ENCODE measurements at places on chromosomes 5 and 9.

GRCh38 chr9:32483343-32483742, 42.7 kb downstream of the RIGI start:
- DNase-seq = no peak

DNA sequence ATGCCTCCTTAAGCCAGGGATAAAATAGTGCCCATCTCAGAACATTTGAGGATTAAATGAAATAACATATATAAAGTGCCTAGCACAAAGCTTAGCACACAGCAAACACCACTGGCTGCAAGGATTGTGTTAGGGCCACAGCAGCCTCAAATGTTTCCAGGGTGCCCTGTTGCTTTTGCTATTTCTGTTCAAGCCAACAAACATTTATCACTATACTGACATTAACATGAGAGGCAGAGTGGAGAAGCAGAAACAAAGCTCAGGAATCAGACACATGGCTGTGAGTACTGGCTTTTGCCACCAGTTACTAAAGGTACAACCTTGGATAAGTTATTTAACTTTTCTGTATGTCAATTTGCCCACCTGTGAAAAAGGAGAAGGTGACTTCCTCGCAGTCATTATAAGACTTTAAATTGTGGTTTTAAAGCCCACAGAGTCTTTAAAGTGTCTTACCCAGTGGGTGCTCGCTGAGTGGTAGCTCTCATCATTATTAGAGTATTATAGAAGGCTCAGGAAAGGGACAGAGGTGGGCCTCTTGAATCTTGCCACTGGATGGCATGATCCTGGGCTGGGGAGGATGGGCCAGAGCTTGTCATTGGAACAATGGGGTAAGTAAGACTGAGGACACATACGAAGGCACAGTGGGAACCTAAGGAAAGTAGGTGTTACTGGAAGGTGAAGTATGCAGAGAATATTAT, 98.2 kb downstream of the MARCHF3 start:
- DNase-seq = no peak

DNA sequence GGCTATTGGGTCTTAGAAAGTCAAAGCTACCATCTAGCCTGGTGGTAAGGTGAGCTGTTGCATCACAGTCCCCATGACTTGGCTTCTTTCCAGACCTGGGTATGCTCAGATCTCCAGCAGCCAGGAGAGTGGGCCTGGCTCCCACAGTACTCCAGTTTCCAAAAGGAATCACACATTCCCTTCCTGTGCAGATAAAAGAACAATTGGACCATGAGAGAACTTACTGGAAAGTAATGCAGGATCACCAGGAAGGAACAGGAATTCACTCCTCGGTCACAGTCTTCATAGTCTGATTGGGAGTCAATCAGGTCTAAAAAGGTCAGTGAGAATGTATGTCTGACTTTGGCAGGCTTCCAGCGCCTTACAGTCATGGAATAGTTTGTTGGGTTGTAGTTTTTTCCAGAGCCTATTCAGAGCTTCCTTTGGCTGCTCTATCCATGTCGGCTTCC, 47.8 kb upstream of the CD180 start:
- no peak for DNase-seq

DNA sequence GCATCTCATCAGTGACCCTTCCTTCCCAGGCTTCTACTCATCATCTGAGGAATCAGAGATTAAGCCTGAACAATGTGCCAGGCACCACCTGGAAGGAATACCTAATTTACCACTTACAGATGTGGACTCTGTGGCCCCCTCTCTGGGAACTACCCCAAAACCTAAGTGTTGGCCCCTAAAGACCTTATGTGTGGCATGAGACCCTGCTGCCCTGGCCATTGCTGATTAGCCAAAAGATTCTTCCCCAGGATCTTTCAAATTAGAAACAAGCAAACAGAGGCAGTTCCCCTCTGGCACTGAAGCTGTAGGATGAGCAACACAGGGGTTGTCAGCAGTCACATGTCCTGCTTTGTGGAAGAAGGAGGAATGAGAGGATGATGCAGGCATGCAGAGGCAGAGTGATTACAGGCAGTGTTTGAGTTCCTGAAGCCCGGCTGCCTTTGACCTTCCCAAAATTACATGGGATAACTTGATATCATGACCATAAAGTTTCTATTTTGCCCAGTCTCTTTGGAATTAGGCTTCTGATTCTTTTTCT, 10.6 kb downstream of the SPINK4 start:
- no peak for DNase-seq

DNA sequence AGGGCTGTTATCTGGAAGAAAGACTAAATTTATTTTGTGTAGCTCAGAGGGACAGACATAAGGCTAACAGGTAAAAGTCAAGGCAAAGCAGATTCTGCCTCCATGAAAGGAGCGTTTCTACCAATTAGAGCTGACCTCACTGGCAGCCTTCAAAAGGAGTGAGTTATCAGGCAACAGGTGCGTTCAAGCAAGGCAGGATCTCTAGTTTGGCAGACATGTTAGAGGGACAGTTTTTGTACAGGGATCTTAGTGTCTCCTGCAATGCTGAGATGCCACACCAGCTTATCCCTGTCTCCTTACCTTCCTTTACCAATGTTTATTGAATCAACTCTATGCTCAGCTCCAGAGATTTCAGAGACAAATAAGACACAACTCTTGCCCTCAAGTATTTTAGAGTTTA, 73.8 kb downstream of the NRG2 start:
- DNase-seq = no peak
